ENCODE measurements at places on chromosomes 11 and 22. TPM values are rescaled to one million over a fixed set of nuclear protein-coding genes. Genes with fewer than 3 reads are reported as not detected.

DNA sequence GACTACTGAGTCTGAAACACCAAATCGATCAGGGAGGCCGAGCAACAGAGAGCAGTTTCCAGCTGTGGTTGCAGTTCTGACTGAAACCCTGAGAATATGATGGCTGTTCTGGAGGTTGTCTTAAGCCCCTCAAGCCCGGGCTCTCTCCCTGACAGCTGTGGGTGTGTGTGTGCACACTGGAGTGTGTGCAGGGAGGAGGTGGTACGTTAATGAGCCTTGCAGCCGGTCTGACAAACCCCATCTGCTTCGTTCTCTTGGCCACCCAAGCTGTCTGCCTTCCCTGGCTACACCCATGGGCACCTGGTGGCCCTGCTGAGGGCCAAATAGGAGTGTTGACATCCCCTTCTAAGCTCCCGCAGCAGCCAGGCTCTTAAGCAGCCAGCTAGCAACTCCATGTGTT, 189.8 kb downstream of the KIRREL3 start:
- DNase-seq, result no peak

- DNase-seq, result peak; percentile 22
These were observed 775.6 kb downstream of the BRD1 start for GRCh38 chr22:49052023-49052538.

DNA sequence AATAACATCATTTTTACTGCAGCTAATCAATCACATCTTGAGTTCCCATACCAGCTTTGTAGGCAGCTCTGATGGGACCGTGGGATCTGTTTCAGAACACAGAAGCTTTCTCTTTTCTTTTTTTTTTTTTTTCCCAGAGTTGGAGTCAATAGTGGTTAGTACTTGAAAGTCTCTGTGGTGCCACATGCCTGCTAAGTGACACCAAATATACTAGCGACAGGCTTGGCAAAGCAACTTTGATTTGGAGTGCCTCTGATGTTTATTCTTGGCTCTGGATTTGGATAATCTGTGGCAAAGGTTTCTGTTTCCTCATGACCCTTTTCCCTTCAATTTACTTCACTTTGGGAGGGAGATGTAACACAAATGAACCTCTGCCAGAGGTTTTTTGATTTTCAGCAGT, 681.4 kb upstream of the TENM4 start:
- DNase-seq, result no peak

GRCh38 chr11:87443707-87444106, 406.0 kb downstream of the TMEM135 start:
- DNase-seq, result no peak

- DNase-seq, result no peak
These were observed 187.6 kb downstream of the C11orf87 start for GRCh38 chr11:109609454-109610185.

DNA sequence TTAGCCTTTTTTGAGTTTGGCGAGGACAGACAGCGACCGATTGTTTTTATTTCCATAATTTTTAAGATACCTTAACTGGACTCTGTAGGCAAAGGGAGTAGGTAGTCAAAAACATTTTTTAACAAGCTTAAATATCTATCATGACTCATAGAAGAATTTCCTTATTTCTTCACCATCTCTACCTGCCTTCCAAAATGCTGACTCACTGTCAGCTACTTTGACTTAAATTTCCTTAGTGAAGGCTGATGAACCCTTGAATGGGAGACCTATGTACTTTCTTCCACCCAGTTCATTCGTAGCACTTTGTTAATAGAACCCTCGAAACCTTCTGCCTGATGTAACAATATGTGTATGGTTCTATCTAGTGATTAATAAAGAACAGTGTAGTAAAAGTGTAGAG, 1.1 kb upstream of the MTMR2 start:
- DNase-seq, result no peak

- peak; percentile 32 for DNase-seq
These were observed 98.8 kb upstream of the CD82 start for GRCh38 chr11:44466531-44467205.

DNA sequence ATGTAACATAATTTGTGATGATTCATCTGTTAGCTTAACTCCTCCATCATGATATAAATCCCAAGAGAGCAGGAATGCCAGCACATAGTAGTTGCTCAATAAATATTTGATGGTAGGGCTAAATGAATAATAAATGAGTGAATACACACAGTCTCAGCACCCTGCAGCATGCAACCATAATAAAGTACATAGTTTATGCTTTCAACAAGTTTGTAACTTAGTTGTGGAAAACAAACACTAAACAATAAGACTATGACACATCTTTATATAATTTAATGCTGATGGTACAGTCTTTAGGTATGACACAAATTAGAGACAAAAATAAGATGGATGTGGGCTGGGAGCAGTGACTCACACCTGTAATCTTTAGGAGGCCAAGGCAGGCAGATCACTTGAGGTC, 3.8 kb downstream of the ALKBH8 start:
- DNase-seq, result no peak

DNA sequence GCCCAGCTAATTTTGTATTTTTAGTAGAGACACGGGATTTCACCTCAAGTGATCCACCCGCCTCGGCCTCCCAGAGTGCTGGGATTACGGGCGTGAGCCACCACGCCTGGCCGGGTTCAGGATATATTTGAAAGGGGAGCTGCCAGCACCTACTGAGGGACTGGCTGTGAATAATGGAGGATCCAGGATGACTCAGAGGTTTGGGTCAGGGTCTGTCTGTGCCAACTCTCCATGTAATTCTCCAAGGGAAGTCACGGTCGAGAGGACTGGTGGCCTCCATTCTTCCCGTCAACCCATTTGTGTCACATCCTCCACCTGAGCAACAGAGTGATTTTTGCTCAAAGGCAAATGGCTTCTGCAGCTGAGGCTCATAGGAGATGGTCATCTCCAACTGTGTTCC, 3.6 kb upstream of the ARRB1 start:
- no peak for DNase-seq

DNA sequence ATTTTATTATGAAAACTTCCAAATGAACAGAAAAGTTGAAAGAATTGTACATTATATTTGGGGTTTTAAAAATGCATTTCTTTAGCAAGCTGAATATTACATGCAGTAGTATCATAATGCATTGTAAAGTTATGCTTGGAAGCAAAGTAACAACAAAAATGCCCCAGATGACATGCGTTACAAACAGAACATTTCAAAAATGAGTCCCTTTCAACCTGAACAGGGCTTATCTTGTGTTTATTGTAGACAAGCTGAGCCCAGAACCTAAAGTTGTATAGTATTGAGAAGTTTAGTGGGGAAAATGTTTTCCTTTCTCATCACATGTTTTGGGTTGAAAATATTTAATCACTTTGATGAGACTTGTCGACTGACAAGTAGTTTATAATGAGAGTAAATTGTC, 68.8 kb downstream of the CECR2 start:
- no peak for DNase-seq

- DNase-seq, result no peak
These were observed 3.8 kb downstream of the INPPL1 start for GRCh38 chr11:72228229-72228843.

- no peak for DNase-seq
These were observed 132.0 kb upstream of the NAV2 start for GRCh38 chr11:19580646-19581045.

GRCh38 chr11:56910046-56910773, 78.5 kb upstream of the OR5AK2 start:
- no peak for DNase-seq

DNA sequence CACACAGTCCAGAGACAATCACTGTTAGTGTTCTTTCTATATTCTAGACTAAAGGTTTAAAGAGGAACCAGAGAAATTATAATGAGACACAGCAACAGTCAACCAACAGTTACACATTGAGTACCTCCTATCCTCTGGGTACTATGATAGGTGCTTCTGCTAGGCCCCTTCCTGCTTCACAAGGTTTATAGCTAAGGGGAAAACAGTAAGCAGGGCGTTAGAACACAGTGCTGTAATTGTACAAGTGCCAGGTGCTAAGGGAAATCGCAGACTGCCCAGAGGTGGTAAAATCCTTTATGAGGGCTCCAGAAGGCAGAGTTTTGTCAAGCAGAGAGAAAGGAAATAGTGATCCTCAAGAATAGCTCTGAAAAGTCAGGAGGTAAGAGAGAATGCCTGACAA, 297.2 kb upstream of the FAT3 start:
- no peak for DNase-seq

- no peak for DNase-seq
These were observed 54.1 kb downstream of the MCAM start for GRCh38 chr11:119262668-119263351.

GRCh38 chr11:104803776-104804175, 94.5 kb downstream of the CASP12 start:
- DNase-seq, result no peak

DNA sequence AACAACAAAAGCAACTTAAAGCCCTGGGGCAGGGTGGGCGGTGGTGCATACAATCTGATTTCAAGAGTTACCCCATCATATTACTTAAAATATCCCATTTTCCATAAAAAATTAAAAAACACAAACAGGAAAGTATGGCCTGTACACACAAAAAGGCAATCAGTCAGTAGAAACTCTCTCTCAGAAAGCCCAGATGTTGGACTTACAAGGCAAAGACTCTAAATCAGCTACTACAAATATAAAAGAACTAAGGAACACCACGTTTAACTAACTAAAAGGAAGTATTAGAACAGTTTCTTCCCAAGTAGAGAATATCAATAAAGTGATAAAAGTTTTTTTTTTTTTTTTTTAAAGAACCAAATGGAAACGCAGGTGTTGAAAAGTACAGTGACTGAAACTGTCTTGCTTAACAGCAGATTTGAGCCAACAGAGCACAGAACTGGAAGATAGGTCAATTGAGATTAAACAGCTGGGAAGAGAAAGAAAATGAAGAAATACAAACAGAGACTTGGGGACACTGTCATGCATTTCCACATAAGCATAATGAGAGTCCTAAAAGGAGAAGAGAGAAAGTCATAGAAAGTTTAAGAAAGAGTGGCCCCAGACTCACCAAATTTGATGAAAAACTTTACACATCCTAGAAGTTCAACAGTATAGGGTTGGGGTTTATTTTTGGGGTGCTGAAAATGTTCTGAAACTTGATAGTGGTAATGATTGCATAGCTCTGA, 8.6 kb downstream of the SC5D start:
- no peak for DNase-seq

DNA sequence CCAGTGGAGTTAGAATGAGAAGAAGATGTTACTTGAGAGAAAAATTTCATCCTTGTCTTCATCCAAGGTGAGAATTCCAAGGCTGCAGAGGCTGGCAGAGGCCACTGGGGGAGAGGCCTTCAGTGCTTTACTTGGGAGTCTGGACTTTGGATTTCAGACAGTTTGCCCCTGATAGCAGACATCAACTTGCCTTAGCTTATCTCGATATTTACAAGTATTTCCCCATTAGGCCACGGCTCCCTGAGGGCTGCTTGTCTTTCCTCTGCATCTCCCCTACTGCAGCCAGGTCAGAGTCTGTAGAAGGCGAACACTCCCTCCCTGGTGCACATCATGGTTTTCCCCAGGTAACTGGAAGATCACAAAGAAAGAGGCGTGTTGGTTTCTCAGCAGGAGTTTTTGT, 29.9 kb upstream of the BSX start:
- DNase-seq, result no peak

- no peak for DNase-seq
These were observed 9.9 kb downstream of the FXYD6 start for GRCh38 chr11:117866526-117866925.

DNA sequence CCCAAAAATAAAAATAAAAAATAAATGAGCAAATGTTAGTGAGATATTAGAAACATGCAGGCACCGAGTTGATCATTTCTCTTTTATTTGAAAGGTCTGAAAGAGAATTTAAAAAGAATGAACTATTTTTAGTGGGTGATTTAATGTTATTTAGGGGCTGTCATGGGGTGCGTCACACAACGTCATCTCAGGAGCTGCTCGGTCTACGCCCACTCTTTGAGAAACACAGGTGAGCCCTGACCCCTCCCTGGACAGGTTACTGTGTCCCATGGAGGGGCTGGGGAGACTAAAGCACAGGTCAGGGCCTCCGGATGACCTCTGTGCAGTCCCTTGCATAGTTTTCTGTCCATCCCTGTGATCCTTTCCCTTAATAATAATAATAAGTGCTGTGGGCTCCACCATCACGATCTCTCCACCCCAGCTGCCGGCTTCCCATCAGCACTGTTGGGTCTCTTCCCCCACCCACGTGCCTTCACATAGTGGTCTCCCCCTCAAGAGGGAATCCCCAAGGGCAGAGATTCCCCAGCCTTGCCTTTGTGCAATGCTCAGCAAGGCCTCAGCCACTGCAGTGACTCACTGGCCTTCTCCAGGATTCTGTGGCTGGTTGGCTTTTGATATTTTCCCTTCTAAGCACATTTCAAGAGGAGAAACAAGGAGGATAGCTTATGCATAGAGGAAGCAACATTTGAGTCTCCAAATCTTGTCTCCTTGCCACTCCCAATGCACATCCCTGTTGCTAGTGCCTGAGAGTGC, 159.9 kb downstream of the TTC17 start:
- DNase-seq, result no peak

DNA sequence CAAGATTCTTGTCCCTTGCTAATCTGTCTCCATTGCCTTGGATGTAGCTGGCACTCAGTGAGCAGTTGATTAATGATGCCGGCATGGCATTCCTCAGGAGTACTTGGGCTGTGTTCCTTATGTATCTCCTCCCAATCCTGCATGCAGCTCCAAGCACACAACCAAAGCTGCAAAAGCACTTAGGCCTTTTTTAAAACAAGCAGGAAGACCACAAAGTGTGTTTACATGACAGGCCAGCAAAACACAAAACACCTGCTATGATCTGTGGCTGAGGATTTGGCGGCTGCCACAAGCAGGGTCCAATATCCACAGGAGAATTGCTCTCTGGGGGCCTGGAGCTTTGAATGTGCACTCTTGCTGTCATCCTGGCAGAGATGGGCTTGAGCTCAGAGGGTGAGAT, 8.9 kb downstream of the ABTB2 start:
- no peak for DNase-seq

CNTN5 gene
- polyA plus RNA-seq, result not detected

OR51M1 gene
- polyA plus RNA-seq, result not detected

FOLH1 gene
- 16.5 TPM for polyA plus RNA-seq

MAPK8IP1 gene
- 28.6 TPM for polyA plus RNA-seq

SAMM50 gene
- polyA plus RNA-seq, result 53.5 TPM

AQP11 gene
- polyA plus RNA-seq, result not detected

ARHGAP8 gene
- polyA plus RNA-seq, result 1.8 TPM

P4HA3 gene
- not detected for polyA plus RNA-seq

TMPRSS5 gene
- polyA plus RNA-seq, result 1.7 TPM

MS4A8 gene
- 3.6 TPM for polyA plus RNA-seq

CDPF1 gene
- 9.9 TPM for polyA plus RNA-seq

Data from muscle of arm (tissue), 14 donors.